ENCODE measurements at places on chromosomes 13 and 19.

GRCh38 chr19:35009424-35010415, 9.6 kb downstream of the GRAMD1A start:
- no peak for DNase-seq

- DNase-seq: peak; percentile 88
These were observed 943 bp downstream of the SLAIN1 start for GRCh38 chr13:77698201-77699058.

DNA sequence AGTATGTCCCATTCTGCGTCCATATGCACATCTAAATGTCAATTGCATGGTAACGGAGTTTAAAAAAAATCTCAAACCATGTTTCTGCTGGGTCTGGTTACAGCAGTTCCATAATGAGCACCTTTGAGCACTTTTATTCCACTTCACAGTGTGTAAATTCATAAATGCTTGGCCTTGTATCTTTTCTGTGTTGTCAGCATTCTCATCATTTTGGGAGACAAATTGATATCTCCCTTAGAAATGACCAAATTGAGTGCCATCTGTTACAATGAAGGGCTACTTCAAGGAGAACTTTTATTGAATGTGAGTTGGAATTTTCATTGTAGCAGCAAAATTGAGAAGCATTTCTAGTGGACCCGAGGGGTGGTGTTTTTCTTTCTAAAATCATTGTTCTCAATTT, 432.9 kb upstream of the PCDH9 start:
- no peak for DNase-seq

GRCh38 chr13:96551546-96551945, 442.7 kb downstream of the OXGR1 start:
- DNase-seq: no peak

GRCh38 chr19:49570138-49570856, 10.1 kb downstream of the NOSIP start:
- DNase-seq: peak; percentile 19

- DNase-seq: no peak
These were observed 287.0 kb downstream of the FGF9 start for GRCh38 chr13:21957833-21958232.

GRCh38 chr13:43411741-43412140, 375.0 kb downstream of the ENOX1 start:
- DNase-seq: no peak

GRCh38 chr19:17327654-17328516, 6.8 kb downstream of the ANO8 start:
- no peak for DNase-seq

- DNase-seq: no peak
These were observed 1.3 kb upstream of the KLK8 start for GRCh38 chr19:51002542-51003311.

DNA sequence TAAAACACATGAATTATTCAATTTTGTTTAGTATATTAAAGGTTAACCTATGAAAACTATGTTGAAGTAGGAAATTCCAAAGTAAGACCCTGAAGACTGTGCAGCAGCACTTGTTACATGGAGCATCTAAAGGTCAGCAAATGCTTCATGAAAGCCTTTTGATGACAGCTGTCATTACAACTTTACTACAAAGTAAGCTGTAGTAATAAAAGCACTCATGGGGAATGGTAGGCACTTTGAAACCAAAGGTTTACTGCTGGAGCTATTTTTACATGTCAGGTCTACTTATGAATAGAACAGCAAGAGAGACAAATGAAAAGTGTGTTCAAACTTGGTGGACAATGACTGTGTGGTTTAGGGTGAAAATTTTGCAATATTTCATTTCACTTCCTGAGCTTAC, 672.5 kb upstream of the PCDH20 start:
- no peak for DNase-seq
